ENCODE measurements at places on chromosomes 13 and 19.

DNA sequence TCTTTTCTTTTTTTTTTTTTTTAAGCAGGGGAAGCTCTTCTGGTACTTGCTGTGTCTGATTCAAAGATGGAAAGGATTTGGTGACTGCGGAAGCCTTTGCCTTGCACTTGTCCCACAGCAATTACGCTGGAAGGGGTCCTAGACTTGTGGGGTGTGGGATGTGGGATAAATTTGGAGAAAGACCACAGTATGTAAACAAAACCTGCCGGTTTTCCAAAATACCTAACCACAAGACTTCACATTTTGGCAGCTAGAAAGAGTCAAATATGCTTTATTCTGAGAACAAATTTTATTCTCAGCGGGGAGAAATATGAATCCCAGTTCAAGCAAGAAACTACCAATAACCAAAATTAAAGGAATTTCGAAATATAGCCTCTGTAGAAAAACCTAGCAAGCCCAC is 176.5 kb downstream of the SPRY2 start:
- DNase-seq = no peak

DNA sequence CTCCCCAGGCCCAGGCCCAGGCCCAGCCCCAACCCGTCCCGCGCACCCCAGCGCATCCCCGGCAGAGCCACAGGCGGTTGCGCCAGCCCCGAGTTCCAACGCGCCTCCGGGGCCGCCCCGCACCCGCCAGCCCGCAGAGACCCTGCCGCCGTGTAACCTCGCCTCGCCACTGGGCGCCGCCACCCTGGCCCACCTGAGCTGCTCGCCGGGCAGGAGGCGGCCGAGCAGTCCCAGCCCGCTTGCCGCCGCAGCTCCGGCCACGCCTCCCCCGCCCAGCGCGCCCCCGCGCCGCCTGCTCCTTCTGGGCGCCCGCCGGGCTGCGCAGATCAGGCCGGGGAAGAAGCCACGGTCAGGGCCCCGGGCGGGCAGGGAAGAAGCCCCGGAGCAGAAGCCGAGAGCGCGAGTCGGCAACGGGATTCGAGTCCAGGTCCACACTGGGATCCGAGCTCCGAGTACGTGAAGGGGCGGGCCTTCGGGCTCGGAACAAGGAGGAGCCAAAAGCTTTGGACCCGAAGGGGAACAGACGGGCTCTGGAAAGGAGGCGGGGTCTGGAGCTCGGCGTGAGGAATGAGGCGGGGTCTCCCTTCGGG is at the start of gene MBOAT7:
Gene MBOAT7, minus strand, starts transcription at position 436 of the 590 bp plus-strand sequence. CDS start 1,072 bp downstream, outside the sequence.
- no peak for DNase-seq

- no peak for DNase-seq
Observed at GRCh38 chr19:4776436-4777211, 14.9 kb upstream of the FEM1A start.

DNA sequence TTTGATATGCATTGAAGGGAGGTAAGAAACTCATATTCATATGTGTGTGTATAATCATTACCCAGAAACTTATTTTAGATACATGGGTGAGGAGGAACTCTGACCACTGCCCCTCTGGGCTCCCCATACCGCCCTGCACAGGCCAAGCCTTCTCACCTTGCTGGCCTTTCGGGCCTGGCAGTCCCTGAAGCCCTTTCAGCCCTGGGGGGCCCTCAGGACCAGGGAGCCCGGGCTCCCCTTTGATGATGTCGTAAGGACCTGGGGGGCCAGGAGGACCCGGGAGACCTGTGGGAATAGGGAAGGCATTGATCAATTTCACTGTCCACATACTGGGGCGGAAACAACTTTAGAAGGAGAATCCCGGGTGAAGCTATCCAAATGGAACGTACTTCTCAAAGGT is 142.3 kb downstream of the COL4A1 start:
- no peak for DNase-seq

DNA sequence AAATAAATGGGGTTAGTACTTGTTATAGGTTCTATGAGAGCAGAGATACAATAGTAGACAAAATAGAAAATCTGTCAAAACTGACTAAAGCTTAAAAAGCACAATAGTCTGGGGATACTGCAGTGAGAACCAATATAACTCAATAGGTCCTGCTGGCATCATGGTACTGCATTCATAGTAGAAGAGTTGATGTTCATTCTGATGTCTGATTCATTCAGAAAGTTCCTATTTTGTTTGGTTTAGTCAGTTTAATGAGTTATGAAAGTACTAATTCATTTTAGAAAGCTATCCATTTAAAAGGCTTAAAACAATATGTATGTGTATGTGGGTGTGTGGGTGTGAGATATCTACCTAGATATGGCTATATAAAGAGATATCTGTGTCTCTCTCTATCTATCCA is 152.8 kb downstream of the LHFPL6 start:
- no peak for DNase-seq

DNA sequence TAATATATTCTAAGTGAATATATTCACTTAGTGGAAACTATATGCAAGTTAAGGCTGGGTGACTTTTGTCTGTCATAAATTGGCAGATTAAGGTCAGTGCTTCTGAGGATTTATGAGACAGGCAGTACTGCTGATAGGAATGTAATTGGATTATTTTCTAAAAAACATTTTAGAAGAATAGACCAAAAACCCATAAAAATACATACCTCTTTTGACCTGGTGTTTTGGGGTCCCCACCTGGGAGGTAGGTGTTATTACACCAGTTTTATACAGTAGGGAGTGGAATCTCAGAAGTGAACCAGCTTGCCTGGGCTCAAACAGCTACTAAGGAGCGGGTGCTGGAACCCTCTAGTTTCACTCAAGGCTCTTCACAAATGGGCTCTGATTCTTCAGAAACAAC is 25.3 kb downstream of the COG3 start:
- no peak for DNase-seq

- DNase-seq = no peak
Observed at GRCh38 chr13:49046519-49046918, 70.8 kb downstream of the FNDC3A start.

DNA sequence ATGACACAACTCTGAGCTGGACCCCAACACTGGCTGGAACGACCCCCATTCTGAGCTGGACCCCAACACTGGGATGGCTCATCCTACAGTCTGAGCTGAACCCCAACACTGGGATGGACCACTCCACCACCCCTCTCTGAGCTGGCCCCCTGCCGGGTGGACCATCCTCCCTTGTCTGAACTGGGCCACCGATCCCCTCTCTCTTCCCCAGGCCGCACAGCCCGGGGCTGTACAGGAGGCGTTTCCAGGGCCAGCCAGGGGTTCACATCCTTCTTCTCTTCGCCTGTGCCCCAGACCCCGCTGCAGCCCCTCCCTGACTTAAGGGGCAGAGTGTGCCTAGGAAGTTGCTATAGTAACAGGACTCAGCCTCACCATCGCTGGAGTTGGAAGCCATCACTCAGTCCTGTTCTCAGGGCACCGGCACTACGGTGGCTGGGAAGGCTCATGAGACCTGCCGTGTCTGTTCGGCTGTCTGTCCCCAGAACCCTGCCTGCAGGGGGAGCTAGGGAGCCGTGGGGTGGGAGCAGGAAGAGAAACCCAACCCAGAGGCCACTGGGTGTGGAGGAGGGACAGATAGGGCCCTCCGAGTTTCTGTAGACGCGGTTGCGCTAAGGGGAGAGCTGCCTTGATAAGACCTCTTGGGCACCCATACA is 3.7 kb downstream of the PRKACA start:
- no peak for DNase-seq

DNA sequence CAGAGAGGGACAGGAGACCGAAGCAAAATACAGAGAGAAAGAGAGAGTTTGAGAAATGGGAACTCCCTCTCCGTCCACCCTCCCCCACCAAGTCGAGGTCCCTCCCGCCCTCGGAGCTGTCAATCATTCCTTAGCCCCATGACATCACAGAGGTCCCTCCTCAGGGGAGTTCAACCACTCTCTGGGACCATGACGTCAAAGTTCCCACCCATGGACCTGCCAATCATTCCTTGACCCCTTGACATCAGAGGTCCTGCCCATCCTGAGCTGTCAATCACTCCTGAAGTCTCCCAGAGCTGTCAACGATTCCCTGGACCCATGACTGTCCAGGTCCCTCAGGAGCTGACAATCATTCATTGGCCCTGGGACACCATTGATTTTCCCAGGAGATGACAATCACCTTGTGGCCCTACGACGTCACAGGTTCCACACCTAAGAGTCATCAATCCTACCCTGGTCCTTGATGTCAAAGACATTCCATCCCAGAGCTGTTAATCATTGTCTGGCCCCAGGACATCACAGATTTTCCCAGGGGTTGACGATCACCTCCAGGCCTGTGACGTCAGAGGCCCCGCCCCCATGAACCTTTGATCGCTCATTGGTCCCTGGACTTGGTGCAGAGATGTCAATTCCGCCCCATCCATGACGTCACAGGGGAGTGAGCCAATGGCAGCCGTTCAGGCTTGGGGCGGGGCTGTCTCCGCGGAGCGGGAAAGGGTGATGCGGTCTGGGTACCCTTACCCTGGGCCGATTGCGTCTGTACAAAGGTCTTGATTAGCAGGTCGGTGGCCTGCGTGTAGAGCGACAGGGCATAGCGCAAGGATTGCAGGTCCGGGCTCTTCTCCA is 61.7 kb downstream of the COLGALT1 start:
- no peak for DNase-seq

DNA sequence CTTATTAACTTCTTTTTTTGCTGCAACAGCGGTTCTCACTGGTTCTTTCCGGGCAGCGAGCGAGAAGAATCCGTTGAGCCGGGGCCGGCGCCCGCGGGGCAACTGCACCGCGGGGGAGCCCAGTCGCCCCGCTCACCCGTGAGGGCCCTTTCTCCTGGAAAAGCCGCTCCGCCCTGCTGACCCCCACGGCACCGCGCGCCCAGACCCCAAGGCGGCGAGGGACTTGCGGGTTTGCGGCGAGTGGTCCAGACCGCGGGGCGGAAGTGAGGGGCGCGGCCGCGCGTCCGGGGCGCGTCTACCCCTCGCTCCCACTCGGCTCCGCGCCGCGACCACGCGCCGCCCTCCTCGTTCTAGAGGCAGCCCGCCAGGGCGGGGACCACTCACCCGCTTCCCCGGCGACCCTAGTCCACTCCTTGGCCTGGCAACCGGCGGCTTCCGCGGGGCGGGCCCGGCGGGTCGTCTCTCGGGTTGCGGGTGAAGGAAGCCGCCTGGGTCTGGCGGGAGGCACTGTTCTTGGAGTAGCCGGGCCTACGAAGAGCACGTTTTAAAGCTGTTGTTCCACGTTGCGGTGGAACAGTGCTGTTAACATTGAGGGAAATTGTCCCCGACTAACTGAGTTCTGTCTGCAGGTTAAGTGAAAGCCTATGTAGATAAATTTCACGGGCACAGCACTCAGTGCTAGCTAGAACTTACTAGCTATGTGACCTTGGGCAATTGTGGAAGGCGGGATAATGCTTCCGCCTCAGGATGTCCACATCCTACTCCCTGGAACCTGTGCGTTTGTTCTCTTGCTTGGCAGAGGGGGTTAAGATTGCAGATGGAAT is at the start of gene NEK3:
Gene NEK3, minus strand, starts transcription at position 439 of the 824 bp plus-strand sequence. CDS start 3,406 bp downstream, outside the sequence.
- peak; percentile 92 for DNase-seq

DNA sequence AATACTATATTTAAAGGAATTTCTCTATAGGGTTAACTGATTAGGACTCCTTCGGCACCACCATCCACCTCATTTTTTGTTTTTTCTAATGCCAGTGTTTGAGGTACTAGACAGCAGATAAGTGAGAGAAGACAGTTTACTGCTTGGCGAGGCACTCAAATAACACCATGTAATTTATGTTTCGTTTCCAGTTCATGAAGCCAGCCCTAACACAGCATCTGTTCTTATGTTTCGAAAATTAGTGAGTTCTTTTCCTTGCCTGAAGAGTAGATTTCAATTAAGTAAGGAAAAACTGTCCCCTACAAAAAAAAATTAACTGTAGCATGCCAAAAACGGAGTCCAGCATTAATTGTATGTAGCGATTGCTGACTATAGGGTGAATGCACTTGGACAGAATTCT is 409.1 kb downstream of the TBC1D4 start:
- no peak for DNase-seq

DNA sequence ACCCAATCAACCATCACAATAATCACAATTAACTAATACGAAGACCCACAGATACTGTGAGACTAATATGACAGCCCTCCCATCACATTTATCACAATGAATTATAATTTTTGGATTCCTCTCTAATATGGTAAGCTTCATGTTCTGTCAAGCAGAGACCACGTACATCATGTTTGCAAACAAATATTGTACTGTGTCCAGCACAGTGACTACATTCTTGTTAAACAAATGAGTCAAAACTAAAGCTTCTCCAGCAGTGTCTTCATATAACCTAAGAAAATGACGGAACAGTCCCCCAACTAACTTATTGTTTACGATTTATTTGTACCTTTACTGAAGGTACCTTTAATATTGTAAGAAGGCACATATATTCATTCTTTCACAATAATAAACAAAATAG is 292.6 kb downstream of the ENOX1 start:
- DNase-seq = no peak

- DNase-seq = no peak
Observed at GRCh38 chr19:17490411-17490810, 20.1 kb downstream of the SLC27A1 start.
